Cardiac muscle cell (in vitro differentiated cells and primary cell): ENCODE measurements at places on chromosomes 1 and 21. TPM values are rescaled to one million over a fixed set of nuclear protein-coding genes. Genes with fewer than 3 reads are reported as not detected.

- no peaks in the 10 kb centered on the region for H3K27me3 ChIP-seq
- H3K4me1 ChIP-seq = no peaks in the 10 kb centered on the region
- H3K4me3 ChIP-seq = no peak overlapping the region
- no peaks in the 10 kb centered on the region for H3K36me3 ChIP-seq
These were observed 239.3 kb downstream of the KCNK2 start for GRCh38 chr1:215321802-215322201.

DNA sequence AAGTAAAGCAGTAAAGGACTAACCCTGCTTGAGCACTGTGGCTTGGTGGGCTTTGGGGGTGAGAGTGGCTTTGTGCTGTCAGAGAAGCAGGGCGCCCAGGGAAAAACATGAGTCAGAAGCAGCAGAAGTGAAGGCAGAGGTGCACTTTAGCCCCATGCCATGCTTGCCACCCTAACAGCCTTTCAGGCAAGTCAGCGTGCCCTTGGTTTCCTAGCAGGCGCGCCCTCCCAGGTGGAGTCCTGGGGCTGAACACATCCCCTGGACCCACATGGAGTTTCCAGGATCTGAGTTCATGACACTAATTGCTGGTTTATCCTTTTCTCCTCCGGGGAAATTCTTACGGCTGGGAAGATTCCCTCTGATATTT is 106.6 kb downstream of the TLR5 start:
- H3K27me3 ChIP-seq = no peaks in the 10 kb centered on the region
- no peak overlapping the region for H3K4me3 ChIP-seq
- H3K27ac ChIP-seq = no peak overlapping the region

DNA sequence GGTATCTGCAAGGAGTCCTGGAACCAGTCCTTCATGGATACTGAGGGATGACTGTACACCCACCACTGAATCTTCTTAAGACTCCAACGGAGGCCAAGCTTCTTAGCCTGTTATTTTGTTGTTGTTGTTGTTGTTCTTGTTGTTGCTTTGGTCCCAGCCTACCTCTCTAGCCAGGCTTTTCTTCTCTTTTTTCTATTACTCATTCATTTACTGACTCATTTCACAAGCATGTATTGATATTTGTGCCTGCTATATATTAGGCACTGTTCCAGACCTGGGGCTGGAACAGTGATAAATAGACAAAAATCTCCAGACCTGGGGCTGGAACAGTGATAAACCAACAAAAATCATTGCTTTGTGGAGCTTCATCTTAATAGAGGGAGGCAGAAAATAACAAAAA is 20.4 kb downstream of the CENPF start:
- peaks cover 28% of the 10 kb centered on the region for H3K36me3 ChIP-seq
- no peaks in the 10 kb centered on the region for H3K4me1 ChIP-seq
- no peaks in the 10 kb centered on the region for H3K27me3 ChIP-seq
- H3K4me3 ChIP-seq = no peak overlapping the region
- H3K27ac ChIP-seq = no peak overlapping the region
- no peak for DNase-seq

DNA sequence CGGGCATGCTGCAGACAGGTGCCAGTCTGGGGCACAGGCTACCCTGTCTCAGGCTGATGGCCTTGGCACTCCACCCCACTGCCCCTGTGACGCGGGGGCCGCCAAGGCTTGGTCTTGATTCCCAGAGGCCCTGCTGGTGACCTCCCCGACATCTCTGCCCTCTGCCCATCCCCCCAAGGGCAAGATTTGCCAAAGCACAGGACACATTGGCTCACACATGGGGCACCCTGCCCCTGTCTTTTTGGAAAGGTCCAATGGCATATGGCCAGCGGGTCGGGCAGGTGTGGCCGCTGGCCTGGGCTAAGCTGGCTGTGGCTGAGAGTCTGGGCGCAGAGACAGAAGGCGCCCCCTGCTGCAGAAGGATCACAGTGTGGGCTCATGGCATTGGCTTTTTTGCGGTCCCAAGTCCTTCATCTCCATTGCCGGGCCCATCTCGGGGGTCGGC is 4.6 kb downstream of the MIB2 start:
- H3K4me1 ChIP-seq = peaks cover 6% of the 10 kb centered on the region
- no peak for DNase-seq
- H3K4me3 ChIP-seq = no peak overlapping the region
- no peaks in the 10 kb centered on the region for H3K27me3 ChIP-seq
- peaks cover 6% of the 10 kb centered on the region for H3K36me3 ChIP-seq

Gene PGLYRP3
- total RNA-seq = not detected in 2 replicates

Gene PRRX1
- 1.1 TPM in 2 replicates for total RNA-seq
